ENCODE measurements at places on chromosomes 11 and 22. TPM values are rescaled to one million over a fixed set of nuclear protein-coding genes. Genes with fewer than 3 reads are reported as not detected.

Gene MOGAT2
- polyA plus RNA-seq: 0.02 TPM

Gene ADM2
- polyA plus RNA-seq: 2.2 TPM

Gene VSTM5
- polyA plus RNA-seq: 0.06 TPM

Gene PLA2G3
- 5.3 TPM for polyA plus RNA-seq

Gene CDC42EP2
- polyA plus RNA-seq: 4.4 TPM

Gene PIWIL4
- 0.88 TPM for polyA plus RNA-seq

Gene RIC3
- 6.2 TPM for polyA plus RNA-seq

Gene SCN3B
- polyA plus RNA-seq: 0.16 TPM

Gene OR51I1
- polyA plus RNA-seq: not detected

Gene IRAG1
- polyA plus RNA-seq: 8.6 TPM

Gene MRGPRG
- polyA plus RNA-seq: not detected

Gene OR8G1
- not detected for polyA plus RNA-seq

Gene MYOD1
- polyA plus RNA-seq: not detected

Gene MED17
- polyA plus RNA-seq: 9.4 TPM

Gene SCARF2
- polyA plus RNA-seq: 0.57 TPM

Gene CREB3L1
- polyA plus RNA-seq: 0.31 TPM

Gene CABP4
- polyA plus RNA-seq: 0.14 TPM

Gene MIAT
- polyA plus RNA-seq: 0.49 TPM

Gene TP53I11
- 10.3 TPM for polyA plus RNA-seq

Gene TOM1
- 88.0 TPM for polyA plus RNA-seq

Gene TMEM258
- polyA plus RNA-seq: 142 TPM

Gene CARNS1
- polyA plus RNA-seq: 0.29 TPM

Gene RTN4R
- 2.5 TPM for polyA plus RNA-seq

Gene DNAJB7
- not detected for polyA plus RNA-seq

Gene POU2AF1
- polyA plus RNA-seq: 0.73 TPM

Gene TMEM86A
- polyA plus RNA-seq: 5.5 TPM

Gene C22orf39
- polyA plus RNA-seq: 19.1 TPM

Gene KIF18A
- polyA plus RNA-seq: 1.6 TPM

Gene TMA7B
- 0.14 TPM for polyA plus RNA-seq

Gene OR51B2
- polyA plus RNA-seq: not detected

Gene CD3G
- polyA plus RNA-seq: 0.24 TPM

Gene CALCA
- polyA plus RNA-seq: 0.02 TPM

Gene TRIM48
- polyA plus RNA-seq: not detected

Gene OR8H2
- polyA plus RNA-seq: not detected

Gene ZBED4
- polyA plus RNA-seq: 4.7 TPM

Gene ALDH3B1
- 5.0 TPM for polyA plus RNA-seq

Gene DCDC1
- not detected for polyA plus RNA-seq

Gene CHCHD10
- polyA plus RNA-seq: 191 TPM

Gene SULT4A1
- 0.01 TPM for polyA plus RNA-seq

Gene GGTLC3
- not detected for polyA plus RNA-seq

Gene IGLL1
- polyA plus RNA-seq: not detected

Gene SLCO2B1
- 5.7 TPM for polyA plus RNA-seq

Gene RTN4RL2
- 0.49 TPM for polyA plus RNA-seq

Data from esophagus (tissue), 2 donors.